ENCODE measurements at places on chromosomes 12 and 14.

DNA sequence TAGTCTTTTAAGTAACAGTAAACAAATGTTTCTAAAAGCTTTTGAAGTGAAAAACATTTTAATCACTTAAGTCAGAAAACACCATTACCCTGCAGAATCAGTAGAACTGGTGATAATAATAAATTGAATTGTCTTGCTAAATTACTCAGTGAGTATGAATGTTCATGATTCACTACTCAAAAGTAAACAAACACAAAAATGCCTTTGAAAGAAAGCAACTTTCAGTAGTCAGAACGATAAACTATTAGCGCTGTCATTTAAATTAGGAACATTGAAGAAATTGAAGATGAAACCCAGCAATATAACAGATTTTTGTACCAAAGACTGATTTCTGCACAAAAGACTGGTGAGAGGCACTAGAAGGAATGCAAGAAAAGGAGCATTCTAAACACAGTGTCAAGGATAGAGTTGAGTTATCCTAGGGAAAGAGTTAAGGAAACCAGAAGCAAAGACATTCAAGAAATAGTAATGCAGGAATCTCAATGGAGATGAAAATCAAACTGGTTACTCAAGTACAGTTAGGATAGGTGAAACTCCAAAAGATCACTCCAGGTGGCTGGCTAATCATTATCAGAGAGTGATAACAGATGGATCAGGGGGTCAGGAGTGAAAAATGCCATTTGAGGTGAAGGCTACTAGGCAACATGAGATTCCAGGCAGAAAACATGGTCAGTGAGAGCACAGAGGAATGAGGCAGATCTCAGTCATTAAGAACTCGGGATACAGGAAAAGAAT, 77.4 kb upstream of the ALG10 start:
- DNase-seq = no peak

- DNase-seq = no peak
These were observed 18.9 kb downstream of the PHLDA1 start for GRCh38 chr12:76012644-76013043.

GRCh38 chr14:58167057-58167456, 15.0 kb upstream of the ARMH4 start:
- DNase-seq = no peak

DNA sequence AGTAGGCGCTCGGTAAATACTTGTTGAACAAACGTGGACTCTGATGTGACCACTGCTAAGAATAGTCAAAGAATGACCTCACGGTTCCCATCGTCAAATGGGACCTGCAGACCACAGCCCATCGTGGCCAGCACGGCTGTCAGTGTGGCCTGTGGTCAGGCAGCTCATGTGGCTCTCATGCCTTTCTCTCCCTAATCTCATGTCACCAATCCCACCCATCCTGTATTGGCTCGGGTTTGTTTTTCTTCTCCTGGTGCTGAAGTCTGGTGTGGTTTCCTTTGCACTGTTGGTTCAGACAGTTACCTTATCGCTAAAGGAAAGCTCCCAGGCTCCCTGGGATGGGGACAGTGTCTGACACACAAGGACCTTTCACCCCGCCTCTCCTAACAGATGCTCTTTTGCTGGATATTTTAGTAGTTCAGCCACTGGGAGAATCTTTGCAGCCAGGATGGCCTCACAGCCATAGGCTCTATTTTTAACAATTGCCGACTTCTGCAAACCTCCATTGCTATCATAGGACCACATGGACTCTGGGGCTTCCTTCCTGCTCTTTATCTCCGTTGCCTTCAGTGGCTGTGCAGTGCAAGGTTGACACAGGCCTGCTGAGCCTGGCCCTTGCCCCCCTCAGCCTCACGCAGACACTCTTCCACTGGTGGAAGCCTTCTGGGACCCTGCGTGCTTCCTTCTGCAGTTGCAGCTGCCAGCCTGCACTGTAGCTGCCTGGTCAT, 293.1 kb upstream of the FKBP4 start:
- no peak for DNase-seq

DNA sequence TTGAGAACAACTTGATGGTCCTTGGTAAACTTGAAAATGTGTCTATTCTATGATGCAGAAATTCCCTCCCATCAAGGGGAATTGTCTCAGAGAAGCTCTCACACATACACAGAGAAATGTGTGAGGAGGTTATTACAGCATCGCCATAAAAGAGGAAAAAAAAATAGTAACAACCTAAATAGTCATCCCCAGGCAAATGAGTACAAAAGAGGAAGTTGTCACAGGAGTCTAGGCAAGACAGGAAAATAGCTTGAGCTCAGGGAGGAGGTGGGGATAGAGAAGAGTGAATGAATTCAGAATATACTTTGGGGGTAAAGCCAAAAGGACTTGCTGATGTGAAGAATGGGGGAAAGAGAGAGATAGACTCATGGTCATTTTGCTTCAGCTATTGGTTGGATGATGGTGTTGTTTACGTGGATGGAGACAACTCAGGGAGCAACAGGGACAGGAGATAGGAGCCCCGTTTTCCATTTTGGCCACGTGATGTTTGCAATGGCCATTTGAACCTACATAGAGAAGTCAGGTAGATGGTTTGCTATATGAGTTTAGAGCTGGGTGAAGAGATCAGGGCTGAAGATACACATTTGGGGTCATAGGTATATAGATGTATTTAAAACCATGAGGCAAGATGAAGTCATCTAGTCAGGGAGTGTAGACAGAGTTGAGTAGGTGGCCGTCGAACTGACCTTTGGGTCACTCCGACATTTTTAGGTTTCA, 20.3 kb downstream of the LRRC74A start:
- DNase-seq = no peak

DNA sequence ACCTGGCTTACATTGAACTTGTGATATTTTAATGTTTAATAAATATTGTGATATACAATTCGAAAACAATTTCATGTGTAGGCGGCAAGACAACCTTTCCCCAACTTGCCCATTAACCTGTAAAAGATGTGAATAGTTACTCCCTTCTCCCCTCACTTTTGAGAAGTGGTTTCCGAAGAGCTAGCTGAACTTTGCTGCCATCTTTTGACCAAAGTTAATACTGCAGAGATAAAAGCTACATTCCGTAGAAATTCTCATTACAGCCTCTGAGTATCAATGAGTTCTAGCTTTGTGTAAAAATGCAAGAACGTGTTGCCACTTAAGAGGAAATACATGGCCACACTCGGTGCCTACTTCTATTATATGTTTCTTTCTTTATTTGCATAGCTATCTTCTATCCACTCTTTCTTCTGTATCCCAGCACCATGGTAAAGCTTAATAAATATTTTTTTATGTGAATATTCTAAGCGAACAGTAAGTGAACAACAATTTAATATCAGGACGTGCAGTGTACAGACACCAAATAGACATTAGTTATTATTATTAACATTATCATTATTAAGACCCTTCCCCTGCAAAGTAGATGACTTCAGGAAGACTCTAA, 105.1 kb upstream of the TMEM260 start:
- DNase-seq = peak; percentile 44

DNA sequence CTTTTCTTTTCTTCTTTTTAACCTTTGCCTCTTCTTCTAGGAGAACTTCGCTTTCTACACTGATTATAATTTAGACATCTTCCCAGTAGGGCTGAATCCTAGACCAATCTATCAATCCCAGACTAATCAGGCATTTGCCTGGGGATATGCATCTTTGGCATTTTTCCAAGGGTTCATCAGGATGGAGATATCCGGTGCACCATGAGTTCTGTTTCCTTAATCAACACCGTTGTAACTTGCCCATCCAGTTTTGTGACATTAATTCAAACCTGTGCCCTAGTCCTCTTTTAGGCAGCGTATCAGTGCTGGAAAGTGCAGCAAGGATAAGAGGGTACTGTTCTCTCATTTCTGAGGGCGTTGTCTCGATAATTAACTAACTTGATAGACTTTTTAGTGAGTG, 617 bp upstream of the MGP start:
- DNase-seq = no peak

Data from H4 (cell line).